Dermis blood vessel endothelial cell (primary cell): ENCODE measurements at places on chromosomes 3 and 15. TPM values are rescaled to one million over a fixed set of nuclear protein-coding genes. Genes with fewer than 3 reads are reported as not detected.

- no peak for DNase-seq
These were observed 13.5 kb upstream of the SUCNR1 start for GRCh38 chr3:151859905-151860304.

DNA sequence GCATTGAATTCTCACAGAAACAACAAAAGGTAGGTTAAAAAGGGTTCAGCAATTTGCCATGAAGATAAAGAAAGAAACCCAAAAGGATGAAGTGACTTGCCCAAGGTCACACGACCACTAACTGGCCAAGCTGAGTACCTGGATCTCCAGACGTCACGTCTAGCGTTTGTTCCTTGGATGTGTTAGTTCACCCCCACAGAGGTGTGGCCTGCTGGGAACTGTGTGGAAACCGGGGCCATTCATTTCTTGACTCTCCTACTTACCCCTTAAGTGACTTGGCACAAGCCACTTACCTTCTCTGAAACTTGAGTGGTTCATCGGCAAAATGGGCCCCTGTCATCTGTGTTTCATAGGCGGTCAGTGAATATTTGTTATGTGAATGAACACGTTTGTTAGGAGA lies 244.3 kb upstream of the SLCO3A1 start:
- no peak for DNase-seq

Gene WDR72
- total RNA-seq = under 0.01 TPM in 1 of 2 replicates, not detected in the other

- DNase-seq = peak; percentile 84
These were observed 1.8 kb upstream of the ZSCAN2 start for GRCh38 chr15:84598993-84599392.

DNA sequence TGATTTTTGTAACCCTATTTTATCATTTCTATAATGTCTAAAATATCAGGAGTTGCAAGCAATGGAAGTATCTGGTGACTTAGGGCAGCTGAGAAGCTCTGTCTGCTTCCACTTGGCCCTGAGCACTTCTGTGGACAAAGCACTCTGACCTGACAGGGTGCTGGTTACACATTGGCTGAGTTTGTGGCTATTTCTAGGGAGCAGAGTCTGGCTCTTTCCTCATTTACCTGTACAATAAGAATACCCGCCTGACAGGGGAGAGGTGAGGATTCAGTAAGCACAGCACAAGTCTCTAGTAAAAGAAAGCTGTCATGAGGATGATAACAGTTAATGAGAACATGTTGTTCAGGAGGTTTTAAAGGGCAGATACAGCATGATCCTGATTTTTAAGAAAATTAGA lies 33.3 kb upstream of the SPESP1 start:
- DNase-seq = no peak

GRCh38 chr3:143820466-143821221 lies 27.6 kb downstream of the SLC9A9 start:
- DNase-seq = no peak

GRCh38 chr15:99267957-99268356 lies 16.7 kb downstream of the LRRC28 start:
- DNase-seq = no peak

- no peak for DNase-seq
These were observed 168.3 kb downstream of the NEK10 start for GRCh38 chr3:27200721-27201489.

Gene TMEM207
- total RNA-seq = not detected in 2 replicates

- peak; percentile 28 for DNase-seq
These were observed 64.9 kb upstream of the ZBTB20 start for GRCh38 chr3:115211810-115212492.

Gene ERC2
- 0.79 and 2.4 TPM in 2 replicates for total RNA-seq

Gene CYP8B1
- total RNA-seq = not detected in 2 replicates
